ENCODE measurements at places on chromosomes 11 and 22.
A peak's percentile ranks its signal among the peaks of the same experiment; 100 is the strongest.

- DNase-seq, result no peak
These were observed 11.8 kb downstream of the GTSE1 start for GRCh38 chr22:46308283-46308988.

- DNase-seq, result no peak
These were observed 10.9 kb downstream of the RCN1 start for GRCh38 chr11:32101791-32102190.

DNA sequence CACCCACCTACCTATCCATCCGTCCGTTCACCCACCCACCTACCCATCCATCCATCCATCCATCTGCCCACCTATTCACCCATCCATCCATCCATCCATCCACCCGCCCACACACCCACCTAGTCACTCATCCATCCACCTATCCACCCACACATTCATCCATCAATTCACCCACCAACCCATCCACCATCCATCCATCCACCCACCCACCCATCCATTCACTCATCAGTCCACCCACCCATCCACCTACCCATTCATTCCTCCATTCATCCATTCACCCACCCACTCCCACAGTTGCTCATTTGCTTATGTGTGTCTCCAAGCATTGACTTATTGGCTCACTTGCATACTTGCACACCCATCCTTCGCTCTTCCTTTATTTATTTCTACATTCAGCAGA is 50.1 kb downstream of the MYO7A start:
- no peak for DNase-seq

GRCh38 chr11:3642071-3642951 is 519 bp upstream of the ART5 start:
- DNase-seq, result peak; percentile 56

DNA sequence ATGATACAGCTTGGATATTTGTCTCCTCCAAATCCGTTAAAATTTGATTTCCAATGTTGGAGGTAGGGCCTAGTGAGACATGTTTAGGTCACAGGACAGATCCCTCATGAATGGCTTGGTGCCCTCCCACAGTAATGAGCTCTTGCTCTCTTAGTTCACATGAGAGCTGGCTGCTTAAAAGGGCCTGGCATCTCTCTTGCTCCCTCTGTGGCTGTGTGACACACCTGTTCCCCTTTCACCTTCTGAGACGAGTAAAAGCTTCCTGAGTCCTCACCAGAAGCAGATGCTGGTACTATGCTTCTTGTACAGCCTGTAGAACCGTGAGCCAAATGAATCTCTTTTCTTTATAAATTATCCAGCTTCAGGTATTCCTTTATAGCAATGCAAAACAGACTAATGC is 3.5 kb downstream of the VPS37C start:
- DNase-seq, result no peak

- DNase-seq, result no peak
These were observed 85.9 kb upstream of the LDLRAD3 start for GRCh38 chr11:35857922-35858321.

DNA sequence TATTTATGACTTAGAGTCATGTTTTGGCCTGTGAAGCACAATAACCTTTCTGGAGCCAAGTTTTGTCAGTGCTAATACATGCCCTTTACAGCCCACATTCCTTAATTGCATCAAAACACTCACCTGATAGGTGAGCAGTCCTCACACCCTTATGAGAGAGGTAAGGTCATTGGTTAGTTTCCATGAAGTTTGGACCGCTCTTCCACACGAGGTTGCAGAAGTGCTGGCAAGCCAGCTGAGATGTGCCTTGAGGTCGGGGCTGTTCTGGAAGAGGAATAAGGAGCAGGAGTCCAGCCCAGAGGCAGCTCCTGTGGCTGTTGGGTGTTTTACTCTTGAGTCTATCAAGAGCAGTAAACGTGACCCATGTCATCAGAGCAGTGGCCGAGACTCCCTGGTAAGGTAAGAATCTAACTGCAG is 76.3 kb downstream of the CYB5R2 start:
- no peak for DNase-seq

DNA sequence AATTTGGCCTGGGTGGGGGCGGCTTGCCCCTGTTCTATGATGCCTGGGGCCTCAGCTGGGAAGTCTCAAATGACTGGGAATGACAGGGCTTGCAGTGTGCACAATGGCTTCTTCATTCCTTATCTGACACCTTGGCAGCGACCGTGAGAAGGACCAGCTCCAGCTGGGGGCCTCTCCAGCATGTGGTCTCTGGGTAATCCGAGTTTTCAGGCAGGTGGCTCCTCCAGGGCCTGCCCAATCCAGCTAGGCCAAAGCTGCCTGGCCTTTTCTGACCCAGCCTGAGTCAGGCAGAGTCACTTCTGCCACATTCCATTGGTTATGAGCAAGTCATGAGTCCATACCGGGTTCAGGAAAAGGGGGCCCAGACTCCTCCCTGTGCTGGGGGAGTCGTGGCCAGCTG is 646.0 kb downstream of the OPCML start:
- no peak for DNase-seq

GRCh38 chr11:93081694-93082093 is 112.2 kb downstream of the MTNR1B start:
- DNase-seq, result no peak

DNA sequence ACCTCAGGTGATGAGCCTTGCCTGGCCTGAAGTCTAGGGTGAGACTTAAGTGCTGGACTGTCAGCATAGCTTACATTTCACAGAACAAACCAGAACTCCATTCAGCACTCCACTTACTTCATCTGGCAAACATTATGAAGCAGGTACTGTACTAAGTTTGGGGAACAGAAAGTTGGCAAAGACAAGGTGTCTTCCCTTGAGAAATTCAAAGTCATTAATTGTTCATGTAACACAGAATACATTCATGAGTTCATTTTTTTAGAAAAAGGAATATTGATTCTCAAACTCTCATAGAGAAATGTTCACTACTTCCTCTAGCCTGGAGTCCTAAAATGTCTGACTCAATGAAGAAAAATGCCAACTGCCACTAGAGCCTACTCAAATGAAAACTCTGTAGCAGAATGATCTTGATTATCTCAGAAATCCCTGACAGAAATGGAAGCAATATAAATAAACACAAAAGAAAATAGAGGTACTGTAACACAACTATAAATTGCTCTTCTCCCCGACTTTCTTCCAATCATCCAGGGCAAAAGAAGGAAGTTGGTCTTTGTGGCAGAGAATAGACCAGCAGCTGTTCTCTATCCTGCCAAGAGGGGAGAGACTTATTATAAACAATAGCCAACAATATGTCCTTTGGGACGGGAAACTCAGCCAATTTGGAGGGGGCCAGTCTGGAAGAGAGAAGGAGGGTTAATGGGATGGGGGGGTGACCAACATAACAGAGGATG is 129.2 kb upstream of the MTMR2 start:
- no peak for DNase-seq

GRCh38 chr11:17991783-17992433 is 20.9 kb downstream of the SERGEF start:
- DNase-seq, result no peak

DNA sequence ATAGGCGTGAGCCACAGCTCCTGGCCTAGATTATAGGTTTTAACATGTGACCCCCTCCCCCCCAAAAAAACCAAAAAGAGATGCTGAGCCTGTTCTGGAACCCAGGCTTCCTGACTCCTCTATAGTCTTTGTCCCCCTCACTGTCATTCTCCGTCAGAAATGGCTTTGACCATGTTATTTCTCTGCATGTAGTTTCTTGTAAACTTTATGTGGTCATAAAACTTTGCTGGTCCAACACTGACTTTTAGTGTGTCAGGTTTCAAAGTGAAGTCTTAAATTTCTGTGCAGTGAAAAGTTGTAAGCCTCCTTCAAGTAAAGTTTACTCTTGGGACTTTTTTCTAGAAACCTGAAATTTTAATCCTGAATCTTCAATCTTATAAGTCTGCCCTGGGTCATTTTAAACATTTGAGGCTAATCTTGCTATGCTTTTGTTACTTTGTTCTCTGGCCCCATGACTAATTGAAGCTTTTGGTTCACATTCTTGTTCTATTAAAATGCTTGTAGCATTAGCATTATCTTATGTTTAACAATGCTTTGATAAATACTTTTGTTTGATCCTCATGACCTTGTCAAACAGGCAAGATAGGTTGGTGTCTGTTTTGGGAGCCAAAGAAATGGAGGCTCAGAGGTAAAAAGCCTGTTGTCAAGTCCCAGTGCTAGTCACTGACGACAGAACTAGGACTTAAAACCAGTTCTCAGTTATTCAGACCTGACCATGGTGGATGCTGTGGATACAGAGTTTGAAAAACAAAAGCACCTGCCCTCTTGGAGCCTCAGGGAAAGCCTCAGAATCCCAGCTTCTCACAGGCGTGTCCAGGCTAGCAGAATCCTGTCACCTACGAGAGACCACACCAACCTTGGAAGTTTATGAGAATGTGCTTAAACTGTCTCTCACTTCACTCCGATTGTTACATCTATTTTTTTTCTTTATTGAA is 87.7 kb upstream of the HORMAD2 start:
- peak; percentile 25 for DNase-seq

GRCh38 chr11:96159968-96160367 is 183.0 kb downstream of the MAML2 start:
- DNase-seq, result no peak

DNA sequence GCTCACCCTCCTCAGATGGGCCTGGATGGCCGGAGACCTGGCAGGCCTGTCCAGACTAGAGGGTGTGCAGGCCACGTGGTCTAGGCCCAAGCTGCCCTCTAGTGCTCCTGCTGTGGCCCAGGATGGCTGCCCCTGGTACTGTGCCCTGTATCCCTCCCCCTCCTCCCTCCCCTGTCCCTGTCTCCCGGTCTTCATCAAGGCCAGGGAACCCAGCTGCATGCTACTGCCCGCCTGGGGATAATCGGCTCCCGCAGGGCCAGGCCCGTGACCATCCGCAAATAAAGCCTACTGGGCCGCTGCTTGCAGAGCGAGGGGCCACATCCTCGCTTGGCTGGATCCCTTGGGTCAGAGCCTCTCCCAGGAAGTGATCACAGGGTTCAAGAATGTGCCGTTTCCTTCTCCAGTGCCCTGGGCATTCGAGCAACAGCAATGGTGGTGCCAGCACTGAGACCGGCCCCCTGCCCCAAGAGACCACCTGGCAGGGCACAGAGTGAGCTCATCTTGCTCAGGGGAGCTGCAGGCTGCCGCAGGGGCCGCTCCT is 51.1 kb downstream of the WNT7B start:
- DNase-seq, result no peak

DNA sequence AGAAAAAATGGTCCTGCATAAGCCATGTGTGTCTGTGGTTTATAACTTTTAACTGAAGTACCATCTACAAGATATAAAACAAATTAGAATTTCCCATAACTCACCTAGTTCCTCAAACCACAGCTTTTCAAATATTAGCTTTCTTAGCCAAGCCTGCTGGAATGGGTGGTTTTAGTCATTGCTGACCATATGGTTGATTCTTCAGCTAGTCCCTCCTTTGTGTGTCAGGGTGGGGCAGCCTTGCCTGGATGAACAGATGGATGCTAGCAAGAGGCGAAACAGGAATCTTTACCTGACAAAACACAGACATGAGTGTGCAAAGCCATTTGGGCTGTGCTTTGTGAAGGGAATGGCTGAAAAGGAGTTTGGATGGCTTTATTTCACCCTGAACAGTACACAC is 6.9 kb upstream of the B3GNT6 start:
- no peak for DNase-seq

- DNase-seq, result no peak
These were observed 33.6 kb downstream of the ABCC8 start for GRCh38 chr11:17443000-17443399.

- DNase-seq, result no peak
These were observed 216.5 kb downstream of the DYNC2H1 start for GRCh38 chr11:103325686-103326069.

DNA sequence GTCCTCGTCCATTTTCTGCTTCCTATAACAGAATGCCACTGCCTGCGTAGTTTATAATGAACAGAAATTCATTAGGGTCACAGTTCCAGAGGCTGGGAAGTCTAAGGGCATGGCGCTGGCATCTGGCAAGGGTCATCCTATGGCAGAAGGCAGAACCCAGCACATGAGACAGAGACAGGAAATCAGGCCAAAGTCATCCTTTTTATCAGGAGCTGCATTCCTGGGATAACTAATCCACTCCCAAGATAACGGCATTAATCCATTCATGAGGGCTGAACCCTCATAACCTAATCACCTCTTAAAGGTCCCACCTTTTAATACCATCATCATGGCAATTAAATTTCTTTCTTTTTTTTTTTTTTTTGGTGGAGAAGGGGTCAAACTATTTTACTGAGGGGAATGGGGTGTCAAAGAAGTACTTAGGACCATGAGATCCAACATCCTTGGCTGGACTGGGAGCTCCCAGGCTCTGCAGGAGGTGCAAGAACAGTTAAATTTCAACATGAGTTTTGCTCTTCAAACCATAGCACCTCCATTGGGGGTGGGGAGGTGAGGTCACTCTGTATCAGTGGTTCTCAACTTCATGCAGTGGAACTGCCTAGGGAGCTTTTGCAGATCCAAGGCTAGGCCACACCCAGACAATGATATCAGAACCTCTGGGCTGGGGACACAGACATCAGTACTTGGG is 4.4 kb downstream of the TMEM109 start:
- DNase-seq, result no peak

- peak; percentile 11 for DNase-seq
These were observed at the start of gene XKR3 for GRCh38 chr22:16824716-16825687. TSS of gene XKR3 (minus strand) at chr22:16825411. CDS start at chr22:16808073, 17,338 bp downstream.

DNA sequence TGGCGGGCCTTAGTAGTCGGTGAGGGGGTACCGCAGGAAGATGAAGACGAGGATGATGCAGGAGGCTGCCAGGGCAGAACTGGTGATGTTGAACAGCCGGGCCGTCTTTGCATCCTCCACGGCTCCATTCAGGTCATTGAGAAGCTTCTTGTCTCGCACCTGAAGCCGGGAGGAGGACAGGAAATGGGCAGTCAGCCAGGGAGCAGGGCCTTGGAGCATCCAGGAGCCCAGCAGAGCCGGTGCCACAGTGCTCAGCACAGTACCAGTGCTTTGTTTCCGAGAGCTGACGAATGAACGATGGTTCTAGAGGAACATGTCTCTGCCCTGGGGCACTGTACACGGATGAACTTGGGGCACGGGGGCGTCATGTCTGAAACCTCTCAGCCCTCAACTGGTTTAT is 15.1 kb downstream of the IFITM10 start:
- no peak for DNase-seq

DNA sequence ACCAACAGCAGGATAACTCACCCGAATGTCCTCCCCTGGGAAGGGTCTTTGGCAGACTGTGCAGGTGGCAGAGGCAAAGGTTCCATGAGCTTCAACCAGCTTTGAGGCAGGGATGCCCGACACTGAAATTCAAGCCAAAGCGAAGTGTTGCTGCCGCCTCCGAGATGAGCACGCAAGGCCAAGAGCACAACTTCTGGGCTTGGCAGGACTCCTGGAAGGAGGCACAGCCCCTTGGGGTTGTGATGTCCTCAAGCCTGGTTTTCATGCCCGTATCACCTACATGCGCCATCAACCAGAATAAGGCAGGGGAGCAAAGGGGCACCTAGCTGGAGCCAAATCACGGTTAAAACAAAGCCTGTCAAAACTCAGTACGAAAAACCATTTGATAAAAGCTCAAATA is 5.7 kb downstream of the SIRT3 start:
- DNase-seq, result no peak

GRCh38 chr11:63610604-63611394 is 3.4 kb downstream of the PLAAT3 start:
- no peak for DNase-seq

GRCh38 chr22:45868571-45869339 is 108.2 kb downstream of the WNT7B start:
- no peak for DNase-seq

GRCh38 chr11:122207505-122207904 is 91.5 kb upstream of the BLID start:
- no peak for DNase-seq

Data from retinal pigment epithelial cell (primary cell).